ENCODE measurements at places on chromosomes 7 and 10. TPM values are rescaled to one million over a fixed set of nuclear protein-coding genes. Genes with fewer than 3 reads are reported as not detected.

DNA sequence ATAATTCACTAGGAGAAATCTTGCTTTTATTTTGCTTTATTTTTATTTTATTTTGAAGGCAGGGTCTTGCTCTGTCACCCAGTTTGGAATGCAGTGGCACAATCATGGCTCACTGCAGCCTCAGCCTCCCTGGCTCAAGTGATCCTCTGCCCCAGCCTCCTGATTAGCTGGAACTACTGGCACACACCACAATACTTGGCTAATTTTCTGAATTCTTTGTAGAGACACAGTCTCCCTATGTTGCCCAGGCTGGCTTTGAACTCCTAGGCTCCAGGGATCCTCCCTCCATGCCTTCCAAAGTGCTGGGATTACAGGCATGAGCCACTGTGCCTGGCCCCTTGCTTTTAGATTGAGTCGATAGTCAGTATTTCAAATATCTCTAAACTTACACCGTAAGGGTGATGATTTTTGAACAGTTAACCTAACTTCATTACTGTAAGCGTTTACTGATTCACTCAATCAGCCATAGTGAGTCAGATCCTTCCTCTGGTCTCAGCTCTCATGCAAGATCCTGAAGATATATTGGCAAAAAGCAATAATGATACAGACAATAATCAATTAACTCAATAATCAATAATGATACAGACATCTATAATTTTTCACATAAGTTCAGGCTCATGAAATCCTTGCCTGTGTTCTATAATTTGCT is 239.5 kb downstream of the KIAA1217 start:
- DNase-seq, result no peak

GRCh38 chr10:128483216-128483615 is 357.0 kb upstream of the MKI67 start:
- no peak for DNase-seq

- DNase-seq, result no peak
Observed at GRCh38 chr10:33099748-33100147, 141.7 kb upstream of the ITGB1 start.

TAS2R41 gene
- not detected for total RNA-seq

PPP1R17 gene
- total RNA-seq, result not detected

HKDC1 gene
- total RNA-seq, result 0.19 TPM
